Stimulated activated CD4-positive, alpha-beta T cell treated with anti-CD3 and anti-CD28 coated beads, Interleukin-4, amount 100 ng/mL, for 4 hours (primary cell): ENCODE measurements at places on chromosomes 5 and 9.

GRCh38 chr9:16033253-16033652 lies 480.4 kb downstream of the CCDC171 start:
- DNase-seq: no peak

- no peak for DNase-seq
Measured at GRCh38 chr5:72402959-72403628, 82.9 kb downstream of the PTCD2 start.

- DNase-seq: no peak
Measured at GRCh38 chr5:344668-345067, 23.2 kb downstream of the AHRR start.

GRCh38 chr5:55136521-55136920 lies 23.4 kb upstream of the GPX8 start:
- no peak for DNase-seq

- no peak for DNase-seq
Measured at GRCh38 chr5:30752015-30752414, 441.5 kb upstream of the CDH6 start.

- DNase-seq: no peak
Measured at GRCh38 chr9:90939351-90939750, 137.7 kb downstream of the SYK start.

GRCh38 chr5:57825031-57825686 lies 342.5 kb upstream of the ACTBL2 start:
- DNase-seq: no peak

- no peak for DNase-seq
Measured at GRCh38 chr5:130333089-130333488, 428.8 kb downstream of the CHSY3 start.

DNA sequence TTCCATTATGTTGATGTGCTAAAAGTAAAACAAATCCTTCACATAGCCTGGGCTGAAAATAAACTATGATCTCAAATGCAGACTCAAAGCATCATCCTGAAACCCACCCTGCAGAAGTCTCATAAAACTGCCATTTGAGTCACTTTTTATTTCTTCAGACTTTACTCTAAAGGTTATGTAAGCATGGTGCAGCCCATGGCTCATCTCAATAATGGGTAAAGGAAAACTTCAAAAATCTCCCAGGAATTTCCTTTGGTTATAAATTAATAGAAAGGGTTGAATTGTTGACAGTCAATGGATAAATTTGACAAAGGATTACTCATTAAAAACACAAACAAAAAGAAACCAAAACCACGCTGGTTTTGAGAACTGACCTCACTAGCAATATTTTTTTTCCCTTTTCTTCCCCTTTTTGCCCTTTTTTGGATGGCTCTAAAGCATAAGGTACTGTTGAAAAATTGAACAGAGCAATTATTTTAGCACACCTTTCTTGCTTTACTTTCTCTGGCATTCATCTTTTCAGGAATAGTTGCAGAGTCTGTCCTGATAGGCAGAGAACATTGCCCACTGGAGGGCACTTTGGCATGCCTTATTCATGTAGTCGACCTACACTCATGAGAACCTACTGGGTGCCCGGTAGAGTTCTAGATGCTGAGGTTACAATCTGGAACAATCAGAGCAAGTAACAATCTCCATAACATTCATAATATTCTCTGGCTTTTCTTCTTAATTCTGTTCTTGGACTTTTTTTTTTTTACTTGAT lies 191.4 kb downstream of the TMEM167A start:
- DNase-seq: no peak

- DNase-seq: no peak
Measured at GRCh38 chr5:5275211-5275610, 135.1 kb downstream of the ADAMTS16 start.

GRCh38 chr9:311841-312240 lies 97.2 kb downstream of the DOCK8 start:
- DNase-seq: no peak

GRCh38 chr5:120396186-120396585 lies 67.9 kb upstream of the PRR16 start:
- DNase-seq: no peak
